ENCODE measurements at places on chromosomes 16 and 17. TPM values are rescaled to one million over a fixed set of nuclear protein-coding genes. Genes with fewer than 3 reads are reported as not detected.

- DNase-seq, result no peak
Measured at GRCh38 chr17:28996554-28997096, 9.2 kb downstream of the SEZ6 start.

- DNase-seq, result no peak
Measured at GRCh38 chr17:72502371-72503341, 381.8 kb downstream of the SOX9 start.

- no peak for DNase-seq
Measured at GRCh38 chr17:20961586-20961985, 81.2 kb downstream of the USP22 start.

PPP1R27 gene
- not detected for total RNA-seq

PLA2G10 gene
- total RNA-seq, result not detected

PLEKHH3 gene
- total RNA-seq, result 11.2 TPM
